ENCODE measurements at places on chromosomes 1 and 21.
A peak's percentile ranks its signal among the peaks of the same experiment; 100 is the strongest.

GRCh38 chr1:3727042-3727824 lies 25.0 kb upstream of the CCDC27 start:
- DNase-seq: no peak

GRCh38 chr21:17660452-17660851 lies 47.8 kb upstream of the BTG3 start:
- no peak for DNase-seq

DNA sequence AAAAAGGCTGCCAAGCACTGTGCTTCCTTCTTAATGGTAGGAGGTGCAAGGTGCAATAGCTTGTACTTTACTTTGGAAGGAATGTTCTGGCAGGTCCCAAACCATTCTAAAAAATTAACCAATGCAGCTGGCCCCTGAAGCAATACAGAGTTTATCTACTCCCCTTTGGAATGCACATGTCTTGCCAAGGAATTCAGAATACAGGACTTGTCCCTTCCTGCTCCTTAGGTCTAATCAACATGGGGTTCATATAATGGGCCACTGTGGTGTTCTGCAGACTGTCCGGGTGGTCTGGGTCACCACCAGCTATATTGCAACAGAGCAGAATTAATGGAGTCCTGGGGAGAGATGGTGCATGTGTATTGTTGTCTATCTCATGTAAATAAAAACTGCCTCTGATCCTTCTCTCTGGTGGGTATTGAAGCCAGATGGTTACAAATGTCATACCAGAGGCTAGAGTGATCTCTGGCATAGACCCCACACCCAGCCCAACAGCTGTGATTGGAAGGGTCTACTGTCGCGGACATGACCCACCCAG lies 112.8 kb downstream of the RIPK4 start:
- DNase-seq: no peak

DNA sequence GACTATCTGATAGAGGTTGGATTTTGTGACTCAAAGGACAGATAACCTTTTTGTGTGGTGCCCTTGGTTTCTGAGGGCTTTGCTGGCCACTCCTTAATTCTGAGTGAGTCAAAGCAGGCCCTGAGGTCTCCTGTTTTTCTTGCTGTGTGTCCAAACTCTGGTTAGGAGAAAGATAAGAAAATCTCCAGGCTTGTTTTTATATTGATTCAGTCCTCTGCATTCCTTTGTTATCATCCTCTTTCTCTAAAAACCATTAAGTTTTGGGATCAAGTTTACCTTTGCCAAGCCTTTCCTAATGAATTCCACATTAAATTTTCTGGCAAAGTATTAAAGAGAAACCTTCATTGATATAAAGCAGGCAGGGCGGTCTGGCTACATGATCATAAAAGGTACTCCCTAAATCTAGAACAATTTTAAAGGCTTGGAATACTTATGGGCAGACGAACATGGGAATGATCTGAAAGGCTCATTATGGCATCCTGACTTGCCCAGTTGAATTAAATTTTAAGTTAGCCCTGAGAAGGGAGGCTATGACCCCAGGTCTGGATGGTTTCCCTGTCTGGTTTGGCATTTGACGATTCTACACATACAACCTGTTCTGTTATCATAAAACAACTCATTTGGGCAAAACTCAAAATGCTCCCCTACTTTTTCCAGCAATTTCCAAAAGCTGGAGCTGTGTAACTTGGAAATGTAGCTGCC lies 20.8 kb downstream of the ZBTB8B start:
- DNase-seq: no peak

DNA sequence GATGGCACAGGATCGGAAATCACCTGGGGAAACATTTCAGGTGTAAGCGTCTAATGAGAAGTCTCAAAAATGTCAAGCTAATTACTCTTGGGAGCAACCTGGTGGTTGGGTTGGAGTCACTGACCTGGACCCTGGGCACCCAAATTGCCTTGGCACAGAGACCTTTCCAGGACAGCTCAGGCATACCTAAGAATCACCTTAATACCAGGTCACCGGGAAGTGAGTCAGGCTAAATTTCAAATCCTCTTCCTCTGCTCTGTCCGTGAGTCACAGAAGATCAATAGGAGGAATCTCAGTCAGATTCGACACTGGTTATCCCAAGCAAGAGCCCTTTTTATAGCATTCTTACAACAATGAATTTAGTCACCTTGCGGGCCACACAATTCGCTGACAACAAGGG lies 179.6 kb upstream of the CAMK1G start:
- DNase-seq: no peak

DNA sequence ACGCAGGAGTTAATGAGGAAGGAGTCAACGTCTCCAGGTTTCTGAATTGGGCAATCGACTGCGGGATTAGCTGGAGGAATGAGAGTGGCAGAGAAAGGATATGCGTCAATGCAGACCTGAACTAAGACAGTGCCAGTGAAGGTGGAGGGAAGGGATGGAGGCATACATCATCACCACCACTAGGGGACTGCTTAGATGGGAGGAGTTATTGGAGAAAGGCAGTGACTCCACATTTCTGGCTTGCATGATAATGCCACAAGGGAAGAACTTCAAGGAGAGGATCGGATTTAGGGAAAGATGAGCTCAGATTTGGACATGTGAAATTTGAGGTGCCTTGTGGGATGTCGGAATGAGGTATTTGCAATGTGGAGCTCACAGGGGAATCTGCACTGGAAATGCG lies 17.5 kb downstream of the VASH2 start:
- peak; percentile 48 for DNase-seq

GRCh38 chr1:162976628-162977027 lies 92.5 kb upstream of the RGS4 start:
- DNase-seq: peak; percentile 7

DNA sequence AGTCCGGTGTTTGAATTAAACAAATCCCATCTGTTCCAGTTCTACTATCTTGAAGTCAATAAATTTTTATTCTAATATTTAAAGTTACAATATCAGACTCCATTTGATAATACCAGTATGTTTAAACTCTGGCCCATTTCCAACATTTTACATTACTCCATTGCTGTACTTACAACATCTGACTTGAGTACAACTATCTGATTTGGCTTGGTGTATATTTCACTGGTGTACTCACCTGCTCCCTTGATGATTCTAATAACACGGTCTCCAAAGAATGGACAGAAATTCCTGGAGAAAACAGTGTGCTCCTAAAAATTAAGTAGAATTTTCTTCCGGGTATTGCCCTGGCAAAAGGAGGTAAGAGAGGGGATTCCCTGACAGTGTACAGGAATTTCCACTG lies 680.5 kb upstream of the ADAMTS5 start:
- DNase-seq: no peak

DNA sequence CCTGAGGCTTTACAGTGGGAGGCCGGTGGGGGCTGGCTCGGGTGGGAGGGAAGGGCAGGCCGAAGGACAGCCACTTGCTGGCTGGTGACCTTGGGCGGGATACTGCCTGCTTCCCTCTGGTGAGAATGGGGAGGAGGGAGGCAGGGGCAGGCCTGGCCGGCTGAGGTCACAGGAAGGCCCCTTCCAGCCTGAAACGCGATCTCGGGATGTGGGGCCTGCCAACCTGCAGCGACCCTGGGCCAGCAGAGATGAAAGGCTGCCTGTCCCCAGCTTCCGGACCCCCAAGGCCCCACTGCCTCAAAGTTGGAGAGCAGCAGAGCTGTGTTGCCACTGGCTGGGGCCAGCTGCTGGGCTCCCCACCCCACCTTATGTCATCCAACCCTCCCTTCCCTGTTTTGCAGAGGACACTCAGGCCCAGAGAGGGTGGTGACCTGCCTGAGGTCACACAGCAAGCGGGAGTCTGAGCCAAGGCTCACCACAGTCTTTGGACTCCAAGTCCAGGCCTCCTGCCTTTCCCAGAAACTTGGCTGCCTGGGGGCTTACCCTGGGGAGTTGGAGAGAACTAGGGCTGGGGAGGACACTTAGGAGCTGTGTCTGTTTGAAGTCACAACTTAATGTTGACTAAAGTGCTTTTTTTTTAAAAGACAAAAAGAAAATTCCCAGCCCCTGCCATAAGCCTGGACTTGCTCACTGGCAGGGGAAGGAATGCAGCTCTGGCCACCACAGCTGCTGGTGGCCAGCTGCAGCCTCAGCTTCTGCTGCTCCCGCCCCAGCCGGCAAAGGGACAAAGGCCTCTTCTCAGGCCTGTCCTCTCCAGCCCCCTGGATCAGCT lies 14.8 kb upstream of the WASF2 start:
- DNase-seq: no peak

- DNase-seq: no peak
Observed at GRCh38 chr1:61638911-61639605, 85.9 kb downstream of the TM2D1 start.

GRCh38 chr1:170460001-170460400 lies 72.0 kb upstream of the GORAB start:
- DNase-seq: no peak

DNA sequence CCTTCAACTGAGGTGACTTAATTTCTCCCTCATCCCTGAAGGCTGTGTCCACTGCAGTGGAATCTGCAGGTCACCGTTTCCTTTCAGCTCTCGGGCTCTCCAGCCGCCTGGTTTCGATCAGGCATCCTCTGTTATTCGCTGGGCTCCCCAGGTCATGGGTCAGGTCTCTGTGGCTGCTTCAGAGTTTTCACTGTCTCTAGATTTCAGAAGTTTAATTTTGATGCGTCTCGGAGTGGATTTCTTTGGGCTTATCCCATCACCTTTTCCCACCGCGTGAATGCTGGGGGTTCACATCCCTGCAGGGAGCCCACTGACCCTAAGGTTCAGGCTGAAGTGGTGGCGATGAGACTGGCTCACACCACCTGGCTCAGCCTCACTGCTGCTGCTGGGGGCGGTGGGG lies 3.3 kb downstream of the ACTRT2 start:
- no peak for DNase-seq

DNA sequence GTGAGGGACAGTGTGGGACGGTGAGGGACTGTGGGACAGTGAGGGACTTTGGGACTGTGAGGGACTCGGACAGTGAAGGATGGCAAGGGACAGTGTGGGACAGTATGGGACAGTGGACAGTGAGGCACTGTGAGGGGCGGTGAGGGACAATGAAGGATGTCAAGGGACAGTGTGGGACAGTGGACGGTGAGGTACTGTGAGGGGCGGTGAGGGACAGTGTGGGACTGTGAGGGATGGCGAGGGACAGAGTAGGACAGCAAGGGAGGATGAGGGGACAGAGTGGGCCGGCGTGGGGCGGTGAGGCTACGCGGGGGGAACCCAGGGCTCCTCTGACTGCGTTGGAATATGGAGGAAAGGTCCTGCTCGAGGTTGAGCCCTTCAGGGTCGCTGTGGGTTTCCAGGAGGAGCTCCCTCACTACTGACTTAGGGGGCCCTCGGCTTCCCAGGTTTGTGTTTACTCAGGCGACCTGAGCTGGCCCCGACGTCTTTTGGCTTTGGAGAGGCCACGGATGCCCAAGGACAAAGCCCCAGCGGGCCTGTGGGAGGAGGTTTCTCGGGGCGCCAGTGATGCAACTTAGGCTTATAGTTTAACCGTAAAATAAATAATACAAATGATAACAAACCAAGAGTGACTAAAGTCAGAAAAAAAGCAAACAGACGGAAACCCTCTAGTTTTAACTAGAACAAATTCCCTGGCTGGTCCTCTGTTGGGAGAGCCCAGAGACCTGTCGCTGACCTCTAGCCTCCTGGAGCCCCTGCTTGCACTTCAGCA lies 1.1 kb upstream of the ERRFI1 start:
- DNase-seq: no peak

- DNase-seq: no peak
Observed at GRCh38 chr1:85934516-85934915, 222.1 kb downstream of the COL24A1 start.

DNA sequence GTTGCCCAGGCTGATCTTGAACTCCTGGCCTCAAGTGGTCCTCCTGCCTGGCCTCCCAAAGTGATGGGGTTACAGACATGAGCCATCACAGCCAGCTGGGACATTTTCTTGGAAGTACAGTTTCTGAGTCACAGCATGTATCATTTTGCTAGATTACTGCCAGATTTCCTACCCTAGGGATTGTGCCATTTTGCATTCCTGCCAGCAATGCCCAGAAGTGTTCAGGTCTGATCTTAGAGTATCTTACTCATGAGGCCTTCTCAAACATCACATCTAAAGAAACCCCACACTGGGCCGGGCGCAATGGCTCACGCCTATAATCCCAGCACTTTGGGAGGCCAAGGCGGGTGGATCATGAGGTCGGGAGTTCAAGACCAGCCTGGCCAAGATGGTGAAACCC lies 10.2 kb downstream of the BMP8A start:
- no peak for DNase-seq

GRCh38 chr1:167601442-167602383 lies 28.3 kb upstream of the RCSD1 start:
- no peak for DNase-seq

- DNase-seq: peak; percentile 53
Observed at GRCh38 chr1:230772457-230773395, 25.5 kb downstream of the CAPN9 start.

DNA sequence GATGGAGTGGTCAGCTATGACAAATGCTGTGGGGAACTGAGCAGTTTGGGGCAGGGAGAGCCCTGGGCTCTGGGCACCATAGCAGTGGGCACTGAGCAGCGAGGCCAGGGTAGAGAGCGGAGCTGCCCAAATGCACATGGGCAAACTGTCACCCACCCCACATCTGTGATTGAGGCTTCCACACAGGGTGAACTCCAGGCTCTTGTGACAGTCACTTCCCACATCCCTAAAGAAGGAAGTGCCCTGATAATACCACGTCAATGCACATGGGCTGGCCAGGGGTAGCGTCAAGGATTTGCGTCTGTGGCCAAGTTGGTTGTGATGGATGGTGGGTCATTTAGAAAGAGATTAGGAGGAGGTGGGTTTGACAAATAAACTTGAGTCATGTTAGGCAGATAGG lies 2.6 kb upstream of the GUCA2B start:
- no peak for DNase-seq

- peak; percentile 77 for DNase-seq
Observed at GRCh38 chr1:153251988-153252387, 7.5 kb upstream of the LORICRIN start.

DNA sequence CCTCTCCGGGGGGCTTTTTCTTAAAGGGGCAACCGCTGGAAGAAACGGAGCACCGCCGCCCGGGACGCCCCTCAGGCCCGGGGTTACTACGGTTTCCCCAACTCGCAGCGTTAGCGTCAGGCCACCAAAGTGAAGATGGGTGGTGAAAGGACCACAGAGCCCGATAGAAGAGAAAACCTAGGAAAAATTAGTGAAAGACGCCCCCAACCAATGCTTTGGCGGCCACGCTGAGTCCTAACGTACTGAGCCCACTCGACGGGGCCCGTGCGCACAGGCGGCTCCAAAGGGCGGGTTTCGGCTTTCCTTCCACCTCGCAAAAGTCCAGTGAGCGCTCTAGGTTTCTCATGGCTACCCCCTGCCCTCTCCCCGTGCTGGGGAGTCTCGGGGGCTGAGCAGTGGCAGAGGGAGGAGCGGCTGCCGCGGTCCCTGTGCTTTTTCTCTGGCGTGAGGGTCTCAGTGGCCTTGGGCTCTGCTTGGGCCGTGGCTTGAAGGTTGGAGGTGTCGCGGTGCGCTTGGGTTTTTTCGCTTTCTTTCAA lies 12.2 kb upstream of the SPEN start:
- no peak for DNase-seq

Data from NCI-H524 treated with DMSO at 0.1 percent for 48 hours (cell line).